ENCODE measurements at places on chromosomes 2 and 18.

GRCh38 chr2:166249318-166249717, 121.5 kb upstream of the SCN1A start:
- no peak for DNase-seq

DNA sequence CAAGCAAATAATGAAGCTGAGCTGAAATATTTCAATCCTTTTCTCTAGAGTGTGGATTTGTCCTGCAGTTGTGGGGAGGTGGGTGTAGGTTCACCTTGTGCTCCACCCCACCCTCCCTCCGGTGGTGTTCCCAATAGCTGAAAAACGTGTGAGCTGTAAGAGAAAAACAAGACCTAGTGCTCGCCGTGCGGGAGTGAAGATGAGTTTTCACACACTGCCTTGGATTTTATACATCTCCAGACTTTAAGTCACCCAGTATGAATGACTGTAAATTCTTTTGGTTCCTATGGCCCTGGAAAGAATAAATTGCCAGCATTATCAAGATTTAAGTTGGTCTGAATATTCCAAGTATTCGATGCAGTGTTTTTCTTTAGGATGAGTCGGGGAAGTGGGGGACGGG, 1.9 kb upstream of the SOX11 start:
- no peak for DNase-seq

DNA sequence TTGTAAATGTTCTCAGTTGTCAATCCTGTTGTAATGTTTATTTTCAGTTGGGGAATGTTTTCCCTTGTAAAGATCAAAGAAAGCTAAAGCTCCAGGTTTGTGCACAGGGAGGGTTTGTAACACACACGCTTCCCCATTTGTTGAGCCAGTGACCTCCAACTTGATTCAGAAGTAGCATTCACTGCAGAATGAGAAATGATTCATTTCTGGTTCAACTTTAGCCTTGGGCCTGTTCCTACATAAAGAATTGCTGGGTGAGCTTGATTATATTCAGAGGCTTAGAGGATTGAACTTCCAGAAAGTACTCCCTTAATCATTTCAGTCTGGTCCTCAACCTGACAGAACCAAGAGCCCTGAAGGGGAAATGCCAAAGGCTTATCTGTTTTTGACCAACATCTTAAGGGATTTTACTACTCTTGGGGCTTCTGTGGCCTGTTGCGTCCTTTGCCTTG, 70.6 kb upstream of the CAVIN2 start:
- DNase-seq, result no peak

- DNase-seq, result no peak
These were observed 1.1 kb upstream of the GPR55 start for GRCh38 chr2:230925879-230926765.

DNA sequence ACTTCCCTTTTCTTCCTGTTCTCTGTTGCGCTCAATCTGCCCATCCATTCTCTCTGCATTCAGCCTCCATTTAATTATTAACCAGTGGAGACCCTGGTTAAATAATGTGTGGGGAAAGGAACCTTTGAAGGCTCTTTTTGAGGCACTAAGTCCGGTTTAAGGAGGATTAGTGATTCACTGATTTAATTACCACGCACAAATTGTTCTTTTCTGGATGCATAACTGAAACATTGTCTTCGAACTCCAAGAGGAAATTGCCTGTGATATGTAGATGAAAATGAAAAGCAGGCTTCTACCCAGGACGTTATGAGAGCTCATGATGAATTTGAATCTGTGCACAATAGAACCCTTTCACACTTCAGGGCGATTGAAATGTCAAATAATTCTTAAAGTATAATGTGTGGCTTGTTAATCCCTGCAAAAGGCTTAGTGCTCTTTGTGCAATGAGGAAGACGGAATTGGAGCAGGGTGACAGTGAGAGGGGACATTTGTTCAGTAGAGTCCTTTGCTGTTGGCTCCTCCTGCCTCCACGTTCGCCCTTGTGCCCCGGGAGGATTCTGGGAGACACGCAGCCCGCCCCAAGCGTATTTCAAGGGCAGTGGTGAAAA, 51.1 kb upstream of the ZNF236 start:
- no peak for DNase-seq

DNA sequence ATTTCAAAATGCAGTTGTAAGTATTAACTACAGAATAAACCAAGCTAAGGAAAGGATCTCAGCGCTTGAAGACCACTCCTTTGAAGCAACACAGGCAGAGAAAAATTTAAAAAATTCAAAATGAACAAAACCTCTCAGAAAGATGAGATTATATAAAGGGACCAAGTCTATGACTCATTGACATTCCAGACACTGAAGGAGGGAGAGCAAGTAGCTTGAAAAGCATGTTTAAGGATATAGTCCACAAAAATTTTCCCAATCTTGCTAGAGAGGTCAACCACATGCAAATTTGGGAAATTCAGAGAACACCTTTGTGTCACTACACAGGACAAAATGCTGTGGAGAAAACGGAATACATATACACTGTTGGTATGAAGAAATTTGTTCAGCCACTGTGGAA, 112.6 kb upstream of the MC4R start:
- no peak for DNase-seq

DNA sequence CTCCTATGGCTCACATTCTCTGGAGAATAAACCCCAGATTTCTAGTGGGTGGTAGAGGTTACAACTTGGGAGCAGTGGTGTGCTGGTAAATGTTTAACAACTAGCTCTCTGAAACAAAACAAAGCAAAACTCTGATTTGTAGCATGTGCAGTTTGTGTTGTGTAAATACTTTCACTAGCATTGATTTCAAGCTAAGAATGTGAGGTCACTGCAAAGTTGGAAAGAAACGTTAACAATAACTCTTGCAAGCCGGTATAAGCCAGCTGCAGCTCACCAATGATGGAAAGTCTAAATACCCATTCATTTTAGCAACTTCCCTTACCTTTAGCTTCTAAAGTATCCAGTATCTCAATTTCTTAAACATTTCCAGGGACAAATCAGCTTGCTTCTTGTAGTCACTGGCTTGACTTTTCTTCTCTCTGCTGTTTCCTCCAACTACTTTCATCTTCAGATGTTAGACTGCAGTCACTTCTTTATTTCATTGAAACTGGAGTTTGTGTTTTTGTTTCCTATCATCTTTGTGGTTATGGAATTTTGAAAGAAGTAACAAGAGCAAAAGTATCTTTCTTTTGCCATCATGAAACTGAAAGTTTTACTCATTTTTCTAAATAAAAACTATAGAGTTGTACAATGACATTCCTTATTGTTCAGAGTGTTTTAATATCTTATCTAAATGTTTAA, 140.2 kb downstream of the PLCL1 start:
- DNase-seq, result no peak

- no peak for DNase-seq
These were observed 1041.2 kb upstream of the CELF4 start for GRCh38 chr18:38606841-38607240.

DNA sequence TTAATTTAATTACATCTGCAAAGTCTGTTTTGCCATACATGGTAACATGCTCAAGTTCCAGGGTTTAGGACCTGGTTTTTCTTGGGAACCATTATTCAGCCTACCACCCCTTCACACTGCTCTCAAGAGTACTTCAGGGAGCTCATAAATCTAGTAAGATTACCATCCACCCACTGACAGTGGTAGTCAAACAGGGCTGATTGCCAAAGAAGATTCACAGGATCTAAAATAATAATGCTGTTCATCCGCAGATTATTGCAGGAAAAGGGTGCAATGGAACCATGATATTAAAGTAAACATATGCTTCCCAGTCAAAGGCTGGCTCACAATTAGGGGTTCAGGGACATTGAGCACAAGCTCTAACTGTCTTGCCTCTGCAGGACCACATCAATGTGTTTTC, 148.0 kb upstream of the CYRIA start:
- DNase-seq, result no peak

- DNase-seq, result no peak
These were observed 28.4 kb downstream of the NGEF start for GRCh38 chr2:232984451-232985207.

- DNase-seq, result no peak
These were observed 137.6 kb upstream of the FN1 start for GRCh38 chr2:215573496-215573895.

DNA sequence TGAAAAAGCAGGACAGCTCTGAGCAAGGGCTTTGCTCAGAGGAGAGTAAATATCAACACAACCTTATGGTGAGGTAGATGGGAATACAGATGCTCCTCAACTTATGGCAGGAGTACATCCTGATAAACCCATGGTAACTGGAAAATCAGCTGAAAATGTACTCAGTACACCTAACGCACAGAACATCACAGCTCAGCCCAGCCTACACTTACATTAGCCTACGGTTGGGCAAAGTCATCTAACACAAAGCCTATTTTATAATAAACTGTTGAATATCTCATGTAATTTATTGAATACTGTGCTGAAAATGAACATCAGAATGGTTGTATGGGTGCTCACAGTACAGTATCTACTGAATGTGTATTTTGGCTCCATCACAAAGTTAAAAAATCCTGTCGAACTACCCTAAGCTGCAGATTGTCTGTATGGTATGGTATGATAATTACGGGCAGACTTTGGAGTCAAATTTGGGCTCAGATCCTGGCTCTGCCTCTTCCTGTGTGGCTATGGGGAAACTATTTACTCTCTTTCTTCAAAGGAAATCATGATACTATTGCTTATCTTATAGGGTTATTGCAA, 120.3 kb upstream of the LYPD1 start:
- DNase-seq, result no peak

DNA sequence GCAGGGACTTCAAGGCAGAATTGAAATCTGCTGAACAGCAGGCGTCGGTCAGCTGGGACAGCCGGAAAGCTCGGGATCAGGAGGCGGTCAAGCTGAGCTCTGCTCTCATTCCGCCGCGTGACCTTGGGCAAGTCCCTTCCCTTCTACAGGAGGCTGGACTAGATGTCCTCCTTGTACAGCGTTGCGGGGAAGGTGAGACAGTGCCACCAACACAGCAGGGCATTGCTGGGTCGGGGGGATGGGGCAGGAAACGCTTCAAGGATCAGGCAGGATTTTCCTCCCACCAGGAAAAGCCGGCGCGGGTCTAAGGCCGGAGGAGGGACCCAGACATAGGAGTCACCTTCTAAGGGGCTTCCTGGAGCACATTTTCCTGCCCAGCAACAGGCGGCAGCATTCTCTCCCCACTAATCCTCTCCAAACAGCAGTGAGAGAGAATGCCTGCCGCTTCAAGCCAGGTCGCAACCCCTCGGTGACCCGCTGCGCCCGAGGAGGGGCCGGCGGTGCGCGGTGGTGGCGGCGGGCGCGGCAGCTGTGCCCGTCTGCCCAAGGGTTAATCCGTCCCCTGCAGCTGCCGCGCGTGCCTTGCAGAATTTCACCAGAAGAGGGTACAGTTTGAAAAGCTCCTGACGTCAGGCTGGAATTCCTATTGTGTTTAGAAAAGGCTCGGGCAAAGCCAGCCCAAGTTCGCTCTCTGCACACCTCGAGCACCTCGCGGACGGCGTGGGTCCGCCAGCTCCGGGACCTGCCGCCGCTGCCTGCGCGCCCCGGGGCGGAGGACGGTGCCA, at the start of gene KCNF1:
KCNF1 (plus strand) TSS at position 644 of the 785 bp plus-strand sequence. CDS start 493 bp downstream, outside the sequence.
- DNase-seq, result no peak

DNA sequence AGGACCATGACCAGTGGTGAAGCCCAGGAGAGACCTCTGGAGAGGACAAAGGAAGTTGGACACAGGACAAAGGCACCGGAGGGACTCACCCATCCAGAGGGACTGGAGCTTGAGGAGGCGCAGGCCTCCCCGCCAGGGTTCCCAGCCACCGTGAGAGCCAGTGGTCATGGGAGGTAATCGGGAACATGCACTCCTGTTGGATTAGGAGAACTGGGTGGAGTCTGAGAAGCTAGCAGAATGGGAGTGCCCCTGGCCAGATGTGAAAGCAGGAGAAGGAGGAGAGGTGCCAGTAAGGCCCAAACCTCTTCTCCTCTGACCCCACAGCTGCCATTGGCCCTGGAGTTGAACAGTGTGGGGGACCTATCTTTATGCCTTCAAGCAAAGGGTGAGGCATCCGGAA, 20.3 kb downstream of the POU3F3 start:
- no peak for DNase-seq

DNA sequence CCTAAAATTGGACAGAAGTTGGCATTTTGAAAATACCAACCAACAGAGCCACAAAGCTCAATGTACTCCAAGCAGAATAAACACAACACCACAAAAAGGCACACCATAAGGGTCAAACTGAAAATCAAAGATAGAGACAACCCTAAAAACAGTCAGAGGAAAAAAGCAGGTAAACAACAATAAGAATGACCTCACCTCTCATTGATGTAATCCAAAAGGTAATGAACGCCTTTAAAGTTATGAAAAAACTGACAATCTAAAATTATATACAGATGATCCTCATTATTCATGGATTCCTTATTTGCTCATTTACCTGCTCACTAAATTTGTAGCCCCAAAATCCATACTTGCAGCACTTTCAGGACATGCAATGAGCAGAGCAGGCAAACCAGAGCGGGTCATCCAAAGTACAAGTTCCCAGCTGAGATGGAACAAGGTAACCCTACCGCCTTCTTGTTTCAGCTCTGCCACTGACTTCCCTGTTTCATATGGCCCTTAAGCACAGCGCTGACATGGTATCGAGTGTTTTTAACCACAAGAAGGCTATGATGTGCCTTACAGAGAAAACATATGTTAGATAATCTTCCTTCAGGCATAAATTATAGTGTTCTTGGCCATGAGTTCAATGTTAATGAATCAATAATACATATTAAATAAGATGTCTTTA, 17.0 kb downstream of the RTN4 start:
- no peak for DNase-seq

- no peak for DNase-seq
These were observed 56.1 kb downstream of the CCDC141 start for GRCh38 chr2:178993788-178994187.

DNA sequence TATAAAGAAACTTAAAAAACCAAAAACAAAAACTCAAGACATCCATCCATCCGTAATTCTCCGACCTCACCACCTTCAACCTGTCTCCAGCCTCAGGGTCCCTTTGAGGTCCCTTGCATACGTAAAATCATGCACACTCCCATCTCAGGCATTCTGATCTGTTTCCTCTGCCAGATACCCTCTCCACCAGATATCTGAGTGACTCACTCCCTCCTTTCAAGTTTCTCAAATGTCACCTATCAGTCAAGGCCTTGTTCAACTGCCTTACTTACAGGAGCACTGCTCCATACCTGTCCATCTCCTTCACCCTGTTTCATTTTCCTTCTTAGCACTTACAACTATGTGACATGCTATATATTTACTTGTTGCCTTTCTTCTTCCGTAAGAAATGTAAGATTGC, 369.3 kb downstream of the NBAS start:
- DNase-seq, result no peak

- no peak for DNase-seq
These were observed 15.3 kb downstream of the YPEL5 start for GRCh38 chr2:30161929-30162706.

DNA sequence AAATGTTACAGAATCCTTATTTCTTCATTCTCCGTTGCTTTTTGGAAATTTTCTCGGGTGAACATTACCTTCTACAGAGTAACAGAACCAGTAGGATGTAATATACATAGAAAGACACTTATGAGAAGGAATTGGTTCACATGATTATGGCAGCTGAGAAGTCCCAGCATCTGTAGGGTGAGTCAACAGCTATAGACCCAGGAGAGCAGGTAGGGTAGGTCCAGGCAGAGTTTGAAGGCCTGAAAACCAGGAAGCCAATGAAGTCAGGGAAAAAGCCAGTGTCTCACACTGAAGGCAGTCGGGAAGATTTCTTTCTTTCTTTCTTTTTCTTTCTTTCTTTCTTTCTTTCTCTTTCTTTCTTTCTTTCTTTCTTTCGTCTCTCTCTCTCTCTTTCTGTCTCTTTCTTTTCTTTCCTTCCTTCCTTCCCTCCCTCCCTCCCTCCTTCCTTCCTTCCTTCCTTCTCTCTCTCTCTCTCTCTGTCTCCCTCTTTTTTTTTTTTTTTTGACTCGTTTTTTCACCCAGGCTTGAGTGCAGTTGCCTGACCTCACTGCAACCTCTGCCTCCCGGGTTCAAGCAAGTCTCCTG, 15.1 kb upstream of the YES1 start:
- no peak for DNase-seq
